ENCODE measurements at places on chromosomes 13 and 19.

DNA sequence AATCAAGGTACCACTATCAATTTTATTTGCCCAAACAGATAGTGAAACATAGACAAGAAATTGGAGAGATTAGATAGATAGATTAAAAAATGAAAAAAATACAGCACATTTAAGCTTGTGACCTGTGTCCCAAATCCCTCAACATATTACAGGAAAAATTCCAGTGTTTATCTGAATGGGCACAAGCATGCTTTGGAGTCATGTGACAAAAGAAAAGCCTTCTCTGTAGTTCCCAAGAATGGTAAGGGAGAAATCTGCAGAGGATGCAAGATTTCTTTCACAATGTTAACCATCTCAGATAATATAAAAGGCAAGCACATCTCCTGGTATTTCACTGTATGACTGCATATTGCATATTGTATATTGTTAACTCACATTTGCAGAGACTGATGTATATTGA is 168.0 kb downstream of the PCDH9 start:
- no peak for DNase-seq

GRCh38 chr19:3269916-3270671 is 45.6 kb downstream of the CELF5 start:
- no peak for DNase-seq

- DNase-seq = no peak
These were observed 61.8 kb downstream of the RAB20 start for GRCh38 chr13:110499621-110500281.

DNA sequence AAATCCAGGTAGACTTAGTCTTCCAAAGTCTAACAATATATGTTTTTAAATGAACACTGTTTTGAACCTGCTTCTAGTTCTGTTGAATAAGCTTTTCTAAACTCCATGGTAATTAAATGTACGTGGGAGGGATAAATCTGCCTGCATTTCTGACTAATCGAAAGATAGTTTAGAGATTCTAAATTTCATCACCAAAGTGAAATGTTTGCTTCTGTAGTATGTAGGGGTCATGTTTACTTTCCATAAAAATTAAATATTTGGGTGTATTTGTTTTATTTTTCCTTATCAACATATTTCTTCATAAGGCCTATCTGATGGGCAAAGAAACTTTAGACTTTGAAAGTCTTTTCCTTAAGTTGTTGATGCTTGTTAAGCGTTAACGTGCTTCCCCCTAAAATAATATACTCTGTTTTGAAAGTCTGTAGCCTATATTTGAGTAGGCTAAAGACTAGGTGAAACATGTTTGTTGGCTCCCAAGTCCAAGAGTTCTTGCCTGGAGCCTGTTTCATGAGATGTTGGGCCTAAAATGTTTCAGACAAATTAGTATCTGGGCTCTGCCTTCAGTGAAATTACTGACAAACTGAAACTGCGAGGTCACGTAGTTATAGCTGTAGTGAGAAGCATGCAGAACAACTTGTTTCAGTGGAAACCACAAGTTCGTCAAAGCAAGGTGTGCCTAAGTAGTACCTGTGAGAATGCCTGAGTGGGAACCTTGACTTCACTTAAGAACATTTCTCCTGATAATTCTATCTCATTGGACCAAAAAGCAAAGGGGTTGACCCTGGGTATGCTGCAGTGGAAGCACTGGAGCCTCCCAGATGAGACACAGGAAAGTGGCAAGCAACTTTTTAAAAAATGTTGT is 126.2 kb downstream of the LMO7 start:
- no peak for DNase-seq

DNA sequence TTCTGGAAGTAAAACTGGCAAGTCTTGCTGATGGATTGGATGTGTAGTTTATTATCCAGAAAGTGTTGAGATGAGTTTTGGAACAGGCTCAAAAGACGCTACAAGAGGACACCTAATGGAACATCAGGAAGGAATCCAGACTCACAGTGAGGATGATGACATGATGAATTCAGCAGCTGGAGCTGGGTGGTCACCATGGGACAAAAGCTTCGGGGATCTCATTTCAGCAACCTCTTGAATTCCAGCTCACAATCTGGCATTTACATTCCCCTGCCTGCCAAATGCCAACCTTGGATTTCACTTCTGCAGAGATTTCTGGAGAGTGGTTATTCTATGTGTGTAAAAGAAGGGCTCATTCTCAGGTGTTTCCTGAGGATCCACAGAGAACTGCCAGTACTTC is 288.0 kb upstream of the TMTC4 start:
- no peak for DNase-seq

- DNase-seq = no peak
These were observed 169.9 kb downstream of the VWA8 start for GRCh38 chr13:41791056-41791455.

- peak; percentile 17 for DNase-seq
These were observed 2.7 kb downstream of the PRKACA start for GRCh38 chr19:14114854-14115253.

- DNase-seq = no peak
These were observed 18.4 kb upstream of the IPO5 start for GRCh38 chr13:97935071-97935470.

DNA sequence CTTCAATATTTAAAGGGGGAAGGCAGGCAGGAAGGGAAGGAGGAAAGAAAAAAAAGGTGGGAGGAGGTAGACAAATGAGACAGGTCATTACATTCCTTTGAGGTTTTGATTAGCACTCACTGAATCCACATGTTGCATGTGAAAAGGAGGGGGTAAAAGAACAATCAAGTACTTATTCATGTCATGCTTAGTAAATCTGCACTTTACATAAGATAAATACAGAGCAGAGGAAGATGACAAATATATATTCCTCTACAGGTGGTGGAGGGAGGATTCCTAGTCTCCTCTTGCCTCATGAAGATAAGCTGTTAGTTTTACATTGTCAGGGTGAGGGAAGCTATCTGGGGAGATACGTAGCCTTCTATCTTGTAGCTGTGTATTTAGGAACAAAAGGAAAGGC is 1645.4 kb upstream of the SPRY2 start:
- DNase-seq = no peak

- no peak for DNase-seq
These were observed 33.5 kb upstream of the PABPC3 start for GRCh38 chr13:25062479-25062878.

GRCh38 chr13:101065329-101065728 is 351.0 kb downstream of the NALCN start:
- DNase-seq = no peak

GRCh38 chr13:20241593-20241992 is 9.5 kb upstream of the GJB6 start:
- no peak for DNase-seq

GRCh38 chr13:101579281-101579802 is 126.9 kb downstream of the ITGBL1 start:
- peak; percentile 58 for DNase-seq

- DNase-seq = peak; percentile 25
These were observed 15.3 kb upstream of the ARHGEF18 start for GRCh38 chr19:7333198-7334118.

GRCh38 chr13:52353193-52353592 is 52.8 kb downstream of the THSD1 start:
- peak; percentile 90 for DNase-seq

DNA sequence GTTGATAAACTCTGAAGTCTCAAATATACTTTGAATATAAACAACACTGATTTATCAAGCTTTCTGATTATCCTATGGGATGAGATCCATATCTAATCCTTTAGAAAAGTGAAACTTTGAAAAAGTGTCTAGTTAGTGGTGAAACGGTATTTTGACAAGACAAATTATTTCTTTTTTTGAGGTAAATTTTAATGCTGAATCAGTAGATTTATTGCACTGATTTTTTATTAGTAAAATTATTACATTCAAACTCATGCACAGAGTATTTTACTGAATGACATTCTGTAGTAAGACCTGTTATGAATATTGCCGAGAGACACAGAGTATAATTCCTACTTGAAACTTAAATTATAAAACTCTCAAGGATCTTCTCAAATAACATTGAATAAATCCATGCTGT is 679.1 kb upstream of the SPRY2 start:
- no peak for DNase-seq
